ENCODE measurements at places on chromosomes 12 and 14.

DNA sequence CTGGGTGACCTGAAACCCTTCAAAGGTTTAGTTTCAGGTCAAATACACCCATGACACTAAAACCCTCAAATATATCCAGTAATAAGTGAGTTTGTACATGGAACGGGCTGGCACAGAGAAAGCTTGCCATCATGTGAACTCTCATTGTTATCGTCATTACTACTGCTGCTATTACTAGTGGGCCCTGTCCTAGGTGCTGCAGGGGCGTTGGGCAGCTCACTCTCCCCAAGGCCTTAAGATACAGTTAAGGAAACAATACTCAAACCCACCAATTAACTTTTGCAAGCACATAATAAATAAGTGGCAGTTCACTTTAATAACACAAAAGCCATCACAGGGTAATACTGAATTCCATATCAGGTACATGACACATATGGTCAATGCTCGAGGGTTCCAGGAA is 71.3 kb downstream of the SPTB start:
- DNase-seq = no peak

DNA sequence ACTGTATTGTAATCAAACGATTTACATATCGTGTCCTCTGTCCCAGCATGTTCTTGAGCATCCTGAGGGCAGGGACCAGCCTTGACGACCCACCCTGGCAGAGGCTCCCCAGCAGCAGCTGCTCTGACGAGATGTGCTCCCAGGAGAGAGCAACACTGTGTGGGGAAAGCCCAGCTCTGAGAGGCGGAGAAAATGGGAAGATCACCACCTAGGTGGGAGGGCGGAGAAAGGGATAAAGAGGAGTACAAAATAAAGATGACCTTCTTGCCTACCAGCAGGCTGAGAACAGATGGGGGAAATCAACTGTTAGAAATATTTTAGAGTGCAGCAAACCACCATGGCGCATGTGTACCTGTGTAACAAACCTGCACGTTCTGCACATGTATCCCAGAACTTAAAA is 71.5 kb upstream of the CAPRIN2 start:
- DNase-seq = no peak

- no peak for DNase-seq
These were observed 1.8 kb upstream of the AQP5 start for GRCh38 chr12:49959685-49960473.

GRCh38 chr12:25866586-25867378 is 91.7 kb upstream of the RASSF8 start:
- no peak for DNase-seq

GRCh38 chr14:103008768-103009357 is 48.5 kb downstream of the CDC42BPB start:
- no peak for DNase-seq

- no peak for DNase-seq
These were observed 4.8 kb downstream of the IFNG start for GRCh38 chr12:68154779-68155178.

Data from activated effector memory CD4-positive, alpha-beta T cell treated with anti-CD3 and anti-CD28 coated beads, Interleukin-2, amount 50 U/mL, for 16 hours (primary cell).